GM04503 (cell line): ENCODE measurements at places on chromosomes 6 and 20.

DNA sequence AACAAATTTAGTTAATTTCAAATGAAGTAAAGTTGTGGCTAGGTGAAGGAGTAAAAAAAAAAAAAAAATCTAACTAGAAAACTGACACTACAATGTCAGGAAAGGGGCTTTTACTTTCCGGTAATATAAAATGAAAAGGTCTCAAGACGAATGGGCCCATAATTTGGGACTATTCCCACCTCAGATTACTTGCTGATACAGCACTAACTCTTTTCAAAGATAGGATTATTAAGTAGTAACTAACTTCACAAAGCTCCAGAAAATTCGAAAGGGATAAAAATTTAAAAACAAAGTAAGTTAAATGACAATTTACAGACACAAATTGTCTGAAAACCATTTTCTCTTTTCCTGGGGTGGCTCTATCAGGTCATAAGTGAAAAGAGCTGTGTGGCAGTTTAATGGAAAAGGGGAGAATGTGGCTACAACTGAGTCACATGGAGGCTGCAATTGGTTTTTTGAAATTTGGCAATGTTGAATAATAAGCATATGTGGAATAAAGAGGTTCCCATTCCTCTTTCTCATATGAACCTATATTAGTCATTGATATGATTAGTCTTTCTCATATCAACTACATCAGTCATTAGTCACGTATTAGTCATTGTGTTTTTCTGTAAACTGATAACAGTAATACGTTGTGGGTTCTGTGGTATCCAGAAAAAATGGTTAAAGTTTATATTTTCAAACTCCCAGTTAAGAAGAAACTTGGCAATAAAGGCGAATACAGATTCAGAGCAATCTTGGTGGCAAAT is 78.0 kb downstream of the RWDD2A start:
- peak; percentile 31 for DNase-seq

GRCh38 chr20:20609522-20609921 is 102.9 kb downstream of the RALGAPA2 start:
- no peak for DNase-seq

- DNase-seq = no peak
Observed at GRCh38 chr20:14199111-14199510, 138.3 kb downstream of the FLRT3 start.

DNA sequence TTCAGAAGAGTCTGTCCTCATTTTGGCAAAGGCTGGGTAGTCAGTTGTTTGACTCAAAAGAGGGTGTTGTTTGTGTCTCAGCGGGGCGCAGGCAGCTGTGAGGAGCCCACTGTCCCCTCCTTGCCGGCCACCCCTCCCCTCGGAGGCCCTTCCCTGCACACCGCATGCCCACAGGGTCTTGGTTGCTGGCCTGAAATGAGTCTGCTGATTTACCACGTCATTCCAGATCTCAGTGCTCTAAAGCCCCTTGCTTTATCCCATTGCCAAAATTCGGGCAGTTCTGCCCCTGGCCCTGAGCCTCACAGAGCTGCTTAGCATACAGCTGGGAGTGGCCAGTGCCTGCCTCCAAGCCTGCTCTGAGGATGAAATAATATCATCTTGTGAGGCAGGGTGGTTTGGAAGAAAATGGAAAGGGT is 220.7 kb downstream of the UST start:
- DNase-seq = no peak
